ENCODE measurements at places on chromosomes 4 and X. TPM values are rescaled to one million over a fixed set of nuclear protein-coding genes. Genes with fewer than 3 reads are reported as not detected.

Gene C4orf51
- polyA plus RNA-seq, result not detected

DNA sequence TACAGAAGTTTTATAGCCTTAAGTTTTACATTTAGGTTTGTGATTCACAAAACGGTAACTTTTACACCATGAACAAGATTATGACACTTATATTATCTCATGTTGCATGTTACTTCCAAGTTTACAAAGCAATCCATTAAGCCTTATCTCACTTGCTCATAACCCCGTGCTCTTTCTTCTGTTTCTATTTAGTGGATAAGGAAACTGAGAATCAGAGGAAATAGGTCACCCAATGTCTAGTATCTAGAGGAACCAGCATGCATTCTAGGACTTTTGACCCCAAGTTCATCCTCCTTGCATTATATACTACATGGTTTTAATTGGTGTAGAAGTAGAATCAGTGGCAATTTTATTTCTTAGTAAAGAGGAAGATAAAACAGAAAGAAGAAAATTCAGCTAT lies 67.0 kb upstream of the ANXA3 start:
- no peak for DNase-seq

- DNase-seq, result no peak
These were observed 56.8 kb upstream of the TEX13C start for GRCh38 chrX:125262836-125263235.

Gene GNL3L
- 19.1 TPM for polyA plus RNA-seq

Gene TREX2
- 0.80 TPM for polyA plus RNA-seq

GRCh38 chr4:30620711-30621110 lies 99.5 kb upstream of the PCDH7 start:
- DNase-seq, result no peak

Gene CSN3
- polyA plus RNA-seq, result not detected

DNA sequence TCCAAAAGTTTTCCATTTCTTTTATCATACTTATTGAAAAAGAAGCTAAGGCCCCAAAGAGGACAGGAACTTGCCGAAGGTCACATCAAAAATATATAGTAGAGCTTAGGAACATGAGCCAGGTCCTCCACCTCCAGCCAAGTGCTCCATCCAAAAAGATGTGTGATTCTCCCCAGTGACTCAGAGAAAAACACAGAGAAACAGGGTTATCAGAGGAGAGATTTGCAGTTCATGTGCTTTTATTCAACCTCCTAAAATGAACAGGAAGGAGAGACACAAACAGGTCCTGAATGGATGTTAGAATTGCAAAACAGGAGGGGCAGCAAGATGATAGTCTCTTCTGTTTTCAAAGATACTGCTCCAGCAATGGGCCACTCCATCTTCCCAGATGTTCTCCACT lies 19.6 kb upstream of the FGF16 start:
- DNase-seq, result no peak

DNA sequence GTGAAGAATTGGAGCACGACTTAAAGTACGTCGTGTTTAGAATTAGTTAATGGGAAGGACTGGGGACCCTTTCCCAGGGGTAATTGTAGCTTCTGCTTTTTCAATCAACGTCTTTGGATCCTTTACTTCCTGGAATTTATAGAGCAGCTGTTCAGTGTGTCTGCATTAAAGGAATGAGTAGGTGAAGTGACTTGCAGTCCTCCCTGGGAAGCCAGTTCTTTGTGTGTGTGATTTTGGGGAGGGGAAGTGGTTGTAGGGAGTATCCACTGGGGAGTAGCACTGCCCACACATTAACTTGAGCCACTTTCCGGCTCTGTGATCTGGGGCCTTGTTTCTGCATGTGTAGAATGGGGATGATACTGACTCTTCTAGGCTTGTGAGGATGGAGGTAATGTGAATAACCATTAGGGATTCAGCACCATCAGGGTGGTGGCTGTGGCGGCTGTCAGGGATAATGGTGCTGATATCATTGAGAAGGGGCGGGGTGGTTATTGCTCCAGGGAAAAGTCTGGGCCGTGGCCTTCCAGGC lies 54.7 kb downstream of the TMEM131L start:
- no peak for DNase-seq

DNA sequence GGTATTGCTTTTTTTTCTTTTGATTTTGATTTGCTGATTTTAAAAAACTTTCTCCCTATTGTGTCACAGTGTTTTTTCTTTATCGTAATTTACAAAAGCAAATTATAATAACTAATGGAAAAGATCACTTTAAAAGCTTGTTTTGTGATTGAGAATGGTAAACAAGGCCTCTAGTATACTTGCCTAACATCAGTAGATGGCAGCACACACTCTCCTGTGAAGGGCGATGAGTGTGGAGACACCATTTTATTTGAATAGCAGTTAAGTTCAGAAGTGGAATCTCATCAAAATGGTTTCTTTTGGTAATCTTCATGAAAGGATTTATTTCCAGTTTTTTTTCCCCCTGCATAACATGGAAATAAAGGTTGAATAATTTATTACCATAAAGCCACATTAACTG lies 72.3 kb downstream of the PAK3 start:
- DNase-seq, result no peak

DNA sequence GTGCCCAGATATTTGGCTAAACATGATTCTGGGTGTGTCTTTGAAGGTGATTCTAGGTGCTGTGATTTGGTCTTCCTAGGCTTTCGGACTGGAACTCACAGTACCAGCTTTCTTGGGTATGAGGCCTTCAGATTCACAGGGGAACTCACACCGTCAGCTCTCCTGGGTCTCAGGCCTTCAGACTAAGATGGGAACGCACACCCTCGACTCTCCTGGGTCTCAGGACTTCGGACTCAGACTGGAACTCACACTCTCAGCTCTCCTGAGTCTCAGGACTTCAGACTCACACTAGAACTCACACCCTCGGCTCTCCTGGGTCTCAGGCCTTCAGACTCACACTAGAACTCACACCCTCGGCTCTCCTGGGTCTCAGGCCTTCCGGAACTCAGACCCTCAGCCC lies 137.7 kb downstream of the CRLF2 start:
- no peak for DNase-seq

DNA sequence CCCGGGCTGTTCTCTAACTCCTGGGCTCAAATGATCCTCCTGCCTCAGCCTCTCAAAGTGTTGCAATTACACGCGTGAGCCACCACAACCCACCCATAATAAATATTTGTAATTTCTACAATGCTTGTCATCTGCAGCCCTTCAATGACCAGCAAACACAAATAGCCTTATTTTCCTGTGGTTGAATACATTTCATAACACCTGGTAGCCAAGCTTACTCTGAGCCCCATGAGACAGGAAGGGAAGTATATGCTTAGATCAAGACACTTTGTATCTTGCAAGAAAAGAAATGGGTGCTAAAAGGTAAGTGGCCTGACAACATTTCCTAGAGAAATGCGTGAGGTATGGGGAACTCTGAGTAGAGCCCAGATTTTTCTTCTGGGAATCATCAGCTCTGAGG lies 56.9 kb upstream of the PDGFRA start:
- no peak for DNase-seq

GRCh38 chrX:23782455-23782854 lies 518 bp upstream of the SAT1 start:
- DNase-seq, result no peak

Gene ATOH1
- polyA plus RNA-seq, result 0.12 TPM

Gene ARSD
- polyA plus RNA-seq, result 3.5 TPM

Gene NPY2R
- 0.09 TPM for polyA plus RNA-seq

- DNase-seq, result no peak
These were observed 191.1 kb upstream of the TBL1X start for GRCh38 chrX:9273744-9274143.

GRCh38 chrX:9597361-9598035 lies 132.6 kb downstream of the TBL1X start:
- no peak for DNase-seq
